T-helper 17 cell (primary cell): ENCODE measurements at places on chromosomes 6 and 20.

GRCh38 chr6:114281496-114281895 lies 61.3 kb downstream of the HS3ST5 start:
- DNase-seq, result no peak

DNA sequence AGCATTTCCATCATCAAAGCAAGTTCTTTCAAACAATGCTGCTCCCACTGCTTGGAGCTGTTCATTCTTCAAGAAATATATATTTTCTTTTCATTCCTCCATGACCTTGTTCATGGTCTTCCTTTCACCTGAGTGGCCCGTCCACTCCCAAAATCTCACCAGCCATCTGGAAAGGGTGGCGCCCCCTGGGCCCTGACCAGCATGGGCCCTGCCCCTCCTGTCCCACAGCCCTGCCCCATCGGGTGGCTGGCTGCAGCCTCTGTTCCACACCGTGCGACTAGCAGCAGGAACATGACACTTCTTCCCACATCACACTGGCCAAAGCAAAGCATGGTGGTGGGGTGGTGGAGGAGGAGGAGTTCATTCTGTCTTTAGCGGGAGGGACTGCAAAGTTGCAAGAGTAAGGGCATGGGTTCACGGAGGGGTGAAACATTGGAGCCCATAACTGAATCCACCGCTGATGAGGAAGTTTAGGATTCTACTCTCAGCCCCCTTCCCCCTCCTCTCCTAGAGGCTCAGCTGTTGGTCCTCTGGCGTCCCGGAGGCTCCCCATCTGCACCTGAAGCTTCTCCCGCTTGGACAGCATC lies 195.2 kb upstream of the SLC24A3 start:
- DNase-seq, result no peak

DNA sequence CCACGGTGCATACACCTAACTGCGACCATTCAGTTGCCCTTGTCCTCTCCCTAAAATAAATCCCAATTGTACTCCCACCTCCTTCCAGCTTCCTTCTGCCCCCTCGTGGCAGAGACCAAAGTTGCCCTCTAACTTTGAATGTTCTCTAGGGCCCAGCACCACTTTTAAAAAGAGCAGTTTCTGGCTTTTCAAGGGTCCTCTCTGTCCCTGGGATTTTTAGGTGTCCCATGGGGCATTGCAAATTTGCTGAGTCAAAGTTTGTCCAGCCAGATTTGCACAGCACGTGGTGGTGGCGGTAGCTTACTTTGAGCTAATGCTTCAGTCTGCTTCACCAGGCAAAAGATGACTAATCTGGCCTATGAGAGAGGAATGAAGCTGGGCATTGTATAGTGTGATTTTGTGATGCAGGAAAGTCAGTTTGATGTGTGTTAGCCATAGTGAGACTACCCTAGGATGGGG lies 100.2 kb downstream of the PERP start:
- no peak for DNase-seq

GRCh38 chr6:170288852-170289179 lies 2.1 kb downstream of the DLL1 start:
- no peak for DNase-seq

GRCh38 chr6:118656847-118657451 lies 5.6 kb upstream of the CEP85L start:
- DNase-seq, result no peak
